ENCODE measurements at places on chromosomes 3 and 15.

DNA sequence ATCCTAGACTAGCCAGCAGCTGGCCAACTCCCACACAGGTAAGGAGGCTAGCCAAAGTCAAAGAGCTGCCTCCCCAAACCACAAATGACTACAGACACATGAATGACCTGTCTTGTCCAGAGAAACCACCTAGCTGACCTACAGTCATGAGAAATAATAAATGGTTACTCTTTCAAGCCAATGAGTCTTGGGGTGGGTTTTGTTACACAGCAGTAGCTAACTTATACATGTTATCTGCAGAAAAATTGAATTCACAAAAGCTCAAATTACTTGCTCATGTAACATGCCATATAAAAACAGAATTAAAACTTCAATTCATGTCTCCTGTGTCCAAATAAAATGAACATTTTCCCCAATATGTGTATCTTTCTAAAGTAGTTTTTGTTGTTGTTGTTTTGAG is 307.4 kb upstream of the NR2F2 start:
- DNase-seq: no peak

DNA sequence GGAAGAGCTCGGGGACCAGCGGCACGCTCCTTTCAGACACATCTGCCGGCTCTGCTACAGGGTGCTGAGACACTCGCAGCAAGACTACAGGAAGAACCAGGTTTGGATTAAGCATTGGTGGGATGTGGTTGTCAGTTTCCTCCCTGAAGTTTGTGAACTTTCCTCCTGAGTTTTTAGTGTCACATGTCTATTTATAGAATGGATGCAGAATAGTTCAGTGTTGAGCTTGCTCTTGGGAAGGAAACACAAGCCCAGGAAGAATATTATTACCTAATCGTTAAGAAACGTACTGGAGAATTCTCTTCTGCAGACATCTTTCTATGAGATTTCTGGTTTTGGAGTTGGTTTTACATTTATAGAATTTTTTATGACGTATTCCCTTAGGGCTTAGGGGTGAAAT is 172.0 kb downstream of the ITPR1 start:
- DNase-seq: no peak

DNA sequence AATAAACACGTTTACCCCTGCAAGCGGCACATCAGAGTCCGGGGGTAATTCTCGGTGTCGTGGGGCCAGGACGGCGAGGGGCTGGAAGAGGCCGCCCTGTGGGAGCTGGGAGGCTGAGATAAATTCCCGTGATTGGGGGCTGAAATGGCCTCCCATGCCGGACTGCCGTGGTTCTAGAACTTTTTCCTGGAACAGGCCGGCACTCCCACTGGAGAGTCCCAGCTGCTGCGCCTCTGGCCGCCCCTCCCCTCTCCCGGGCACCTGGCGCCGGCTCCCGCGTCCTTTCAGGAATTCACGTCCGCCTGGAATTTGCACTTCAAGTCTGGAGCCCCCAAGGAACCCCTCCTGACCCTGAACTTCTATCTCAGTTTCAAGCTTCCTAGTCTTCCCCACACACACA is 10.8 kb upstream of the LRRC2 start:
- no peak for DNase-seq

DNA sequence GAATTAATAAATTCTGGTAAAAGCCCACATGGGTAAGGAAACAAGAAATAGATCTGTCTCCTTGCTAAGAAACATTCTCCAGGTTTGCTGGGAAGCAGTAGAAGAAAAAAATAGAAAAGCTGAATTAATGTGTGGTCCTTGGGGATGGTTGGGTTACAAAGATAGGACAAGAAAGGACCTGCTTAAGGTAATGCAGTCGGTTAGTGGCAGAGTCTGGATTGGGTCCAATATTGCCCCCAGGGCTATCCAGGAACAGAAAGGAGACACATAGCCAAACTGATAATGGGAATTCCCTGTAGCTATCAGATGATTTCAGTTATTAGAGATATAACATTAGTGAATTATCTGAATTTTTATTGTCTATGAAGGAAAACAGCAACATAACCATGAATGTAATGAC is 584.3 kb downstream of the ROBO1 start:
- DNase-seq: no peak

DNA sequence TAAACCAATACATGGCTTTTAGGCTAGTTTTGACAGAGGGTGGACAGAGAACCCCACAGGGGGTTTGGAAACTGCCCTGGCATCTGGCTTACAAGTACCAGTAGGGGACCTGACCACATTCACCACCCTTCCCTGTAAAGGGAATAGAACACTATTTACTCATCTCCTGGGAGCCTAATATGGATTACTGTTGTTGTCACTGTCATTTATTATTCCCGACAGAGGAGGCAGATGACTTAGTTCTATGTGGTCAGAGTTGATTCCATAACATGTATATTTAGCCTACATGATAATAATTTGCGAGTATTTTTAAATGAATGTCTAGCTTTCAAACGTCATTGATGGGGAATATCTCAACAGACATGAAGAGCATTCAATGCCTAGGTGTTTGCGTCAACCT is 15.9 kb downstream of the ZBTB38 start:
- no peak for DNase-seq

- no peak for DNase-seq
Measured at GRCh38 chr15:51816611-51817010, 12.8 kb upstream of the TMOD3 start.

GRCh38 chr15:56293495-56294292 is 50.0 kb upstream of the RFX7 start:
- DNase-seq: no peak

GRCh38 chr3:127746400-127747057 is 73.8 kb downstream of the ABTB1 start:
- DNase-seq: no peak

- DNase-seq: no peak
Measured at GRCh38 chr3:33799202-33799551, 747 bp downstream of the PDCD6IP start.

- DNase-seq: no peak
Measured at GRCh38 chr3:70433091-70433490, 120.7 kb upstream of the MDFIC2 start.

- no peak for DNase-seq
Measured at GRCh38 chr15:81284256-81285031, 39.5 kb downstream of the STARD5 start.

DNA sequence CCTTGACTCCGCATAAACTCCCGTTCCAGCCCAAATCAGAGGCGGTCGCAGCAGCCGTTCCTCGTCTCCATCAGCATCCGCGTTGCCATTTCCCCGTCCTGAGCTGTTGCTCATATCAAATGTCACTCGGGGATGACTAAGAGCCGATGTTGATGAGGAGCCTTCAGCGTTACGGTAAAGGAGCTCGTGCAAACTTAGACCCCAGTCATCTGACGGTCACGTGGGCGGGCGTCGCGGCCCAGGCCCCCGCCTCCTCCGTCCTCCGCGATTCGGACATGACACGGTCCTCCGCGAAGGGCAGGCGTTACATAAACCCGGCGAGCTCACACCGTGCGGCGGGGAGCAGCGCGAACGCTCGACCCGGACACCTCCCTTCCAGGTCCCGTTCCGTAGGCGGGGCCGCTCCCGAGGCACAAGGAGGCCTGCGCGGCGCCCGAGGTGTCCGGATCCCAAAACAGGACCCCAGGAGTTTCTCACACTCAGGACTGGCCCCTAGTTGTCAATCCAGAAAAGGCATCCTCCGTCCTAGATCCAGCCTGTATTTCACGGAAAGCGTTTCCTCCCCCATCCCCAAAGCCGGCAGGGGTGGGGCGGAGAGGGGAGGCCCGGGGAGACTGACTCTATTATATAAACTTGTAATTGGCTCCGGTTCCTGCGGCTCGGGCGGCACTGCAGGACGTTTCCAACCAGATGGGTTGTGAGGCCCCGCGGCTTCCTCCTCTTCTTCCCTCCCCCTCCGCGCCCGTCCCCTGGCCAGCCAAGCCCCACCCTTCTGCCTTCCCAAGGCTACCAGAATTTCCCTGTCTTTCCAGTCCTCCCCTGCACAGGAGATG is 100.0 kb upstream of the IGF1R start:
- DNase-seq: no peak

GRCh38 chr3:12413721-12414255 is 70.5 kb upstream of the TSEN2 start:
- DNase-seq: no peak

- no peak for DNase-seq
Measured at GRCh38 chr3:14242490-14243311, 64.1 kb downstream of the LSM3 start.

DNA sequence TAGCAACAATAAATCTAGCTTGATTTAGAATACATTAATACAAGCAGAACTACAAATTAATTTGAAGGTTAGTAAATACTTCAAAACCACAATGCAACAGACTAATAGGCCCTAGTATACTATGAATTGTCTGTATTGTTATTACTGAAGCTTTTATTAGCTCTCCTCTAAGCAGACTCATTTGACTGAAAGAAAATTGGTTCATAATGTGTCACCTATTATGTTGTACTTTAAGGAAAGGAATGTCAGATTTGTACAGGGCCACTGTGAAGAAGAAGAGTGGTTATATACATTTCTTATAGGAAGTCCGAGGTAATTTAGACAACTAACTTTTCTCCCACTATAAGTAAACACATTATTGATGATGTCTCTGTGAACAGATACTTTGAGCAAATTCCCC is 954.5 kb downstream of the ZPLD1 start:
- no peak for DNase-seq

GRCh38 chr15:34353627-34354026 is 10.5 kb downstream of the NUTM1 start:
- no peak for DNase-seq

GRCh38 chr3:17040322-17040989 is 155.7 kb downstream of the PLCL2 start:
- DNase-seq: no peak

GRCh38 chr3:136989781-136990524 is 32.2 kb downstream of the IL20RB start:
- no peak for DNase-seq

GRCh38 chr15:88246666-88247446 is 9.7 kb downstream of the NTRK3 start:
- no peak for DNase-seq

Data from cortex of kidney (tissue), 1 donor.